ENCODE measurements at places on chromosomes 7 and 10. TPM values are rescaled to one million over a fixed set of nuclear protein-coding genes. Genes with fewer than 3 reads are reported as not detected.
A peak's percentile ranks its signal among the peaks of the same experiment; 100 is the strongest.

DNA sequence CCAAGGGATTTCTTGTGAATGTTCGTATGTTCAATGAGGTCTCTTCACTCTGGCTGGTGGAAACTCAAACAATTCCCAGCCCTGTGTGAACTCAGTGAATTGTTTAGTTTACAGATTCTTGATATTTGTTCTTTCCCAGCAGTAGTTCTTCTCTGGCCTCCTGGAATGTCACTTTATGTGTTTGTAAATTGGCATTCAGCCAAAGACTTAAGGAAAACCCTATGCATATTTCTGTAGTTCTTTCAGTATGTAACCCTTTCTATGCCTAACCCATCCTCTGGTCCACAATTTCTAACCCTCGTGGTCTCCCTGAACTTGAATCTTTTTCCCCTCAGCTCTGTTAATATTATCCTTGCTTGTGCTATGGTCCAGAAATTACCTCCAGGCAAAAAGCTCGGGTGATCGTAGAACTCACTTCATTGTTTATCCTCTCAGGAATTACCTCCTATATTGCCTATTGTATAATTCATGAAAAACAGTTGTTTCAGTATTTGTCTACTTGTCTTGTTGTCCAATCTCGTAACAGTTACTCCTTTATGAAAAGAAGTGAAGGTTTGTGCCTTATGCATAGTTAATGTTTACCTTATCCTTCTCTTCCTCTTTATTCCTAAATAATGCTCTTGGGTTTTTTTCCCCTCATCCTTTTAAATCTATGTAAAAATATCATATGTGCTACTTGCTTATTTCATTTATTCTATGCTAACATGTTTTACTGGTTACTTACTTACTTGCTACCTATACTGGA is 23.7 kb upstream of the AGR3 start:
- H3K36me3 ChIP-seq, result no peaks in the 10 kb centered on the region
- H3K27me3 ChIP-seq, result peaks cover 13% of the 10 kb centered on the region
- H3K4me1 ChIP-seq, result no peaks in the 10 kb centered on the region
- H3K4me3 ChIP-seq, result no peak overlapping the region
- H3K27ac ChIP-seq, result no peak overlapping the region

DNA sequence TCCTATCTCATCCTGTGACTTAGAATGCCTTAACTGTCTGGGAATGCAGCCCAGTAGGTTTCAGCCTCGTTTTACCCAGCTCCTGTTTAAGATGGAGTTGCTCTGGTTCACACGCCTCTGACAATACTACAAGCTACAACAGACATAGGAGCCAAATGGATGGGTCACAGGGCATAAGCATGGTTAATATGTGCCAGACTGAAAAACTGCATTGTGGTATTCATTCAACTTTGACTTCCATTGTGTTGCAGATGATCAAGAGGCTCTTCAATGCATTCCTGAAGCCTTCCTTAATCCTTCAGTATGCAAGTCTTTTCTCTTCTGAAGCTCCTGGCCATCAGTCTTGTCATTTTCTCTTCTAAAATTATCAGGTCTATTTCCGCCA is 20.3 kb upstream of the RNF32 start:
- H3K27ac ChIP-seq, result no peak overlapping the region
- H3K27me3 ChIP-seq, result peaks cover 47% of the 10 kb centered on the region
- no peak for DNase-seq
- H3K4me3 ChIP-seq, result no peak overlapping the region
- H3K4me1 ChIP-seq, result peaks cover 20% of the 10 kb centered on the region

DNA sequence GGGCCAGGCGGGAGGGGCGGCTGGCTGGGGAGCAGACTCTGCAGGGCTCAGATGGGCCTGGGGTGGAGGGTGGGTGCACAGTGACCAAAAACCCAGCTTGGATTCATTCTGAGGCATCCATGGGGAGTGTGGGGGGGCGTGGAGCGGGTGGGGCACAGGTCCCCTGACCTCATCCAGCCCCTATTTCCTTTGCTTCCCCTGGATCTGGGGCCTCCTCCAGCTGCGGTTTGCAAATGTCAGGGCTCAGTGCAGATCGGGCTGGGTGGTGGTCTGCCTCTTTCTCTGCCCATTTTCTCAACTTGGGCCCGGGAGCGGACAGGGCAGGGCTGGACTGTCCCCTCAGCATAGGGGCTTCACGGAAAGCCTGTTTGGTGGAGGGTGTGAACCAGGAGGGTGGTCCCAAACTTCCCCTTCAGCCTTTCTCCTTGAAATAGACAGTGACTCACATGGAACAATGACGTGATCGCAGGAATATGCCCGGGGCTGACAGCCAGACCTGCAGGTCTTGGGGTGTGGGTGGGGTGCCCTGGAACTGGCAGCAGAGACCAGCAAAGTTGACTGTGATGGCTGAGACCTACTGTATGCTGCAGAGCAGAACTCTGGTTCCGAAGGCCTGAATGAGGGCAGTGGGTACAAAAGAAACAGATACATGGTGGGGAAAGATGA is 72.9 kb upstream of the PODXL start:
- H3K36me3 ChIP-seq, result no peaks in the 10 kb centered on the region
- H3K27ac ChIP-seq, result no peak overlapping the region
- no peaks in the 10 kb centered on the region for H3K4me1 ChIP-seq
- no peak for DNase-seq

The PNLIPRP2 gene
- not detected for total RNA-seq

GRCh38 chr10:19658131-19658530 is 158.1 kb upstream of the PLXDC2 start:
- no peak overlapping the region for H3K27ac ChIP-seq
- DNase-seq, result no peak
- no peaks in the 10 kb centered on the region for H3K36me3 ChIP-seq
- no peaks in the 10 kb centered on the region for H3K27me3 ChIP-seq

DNA sequence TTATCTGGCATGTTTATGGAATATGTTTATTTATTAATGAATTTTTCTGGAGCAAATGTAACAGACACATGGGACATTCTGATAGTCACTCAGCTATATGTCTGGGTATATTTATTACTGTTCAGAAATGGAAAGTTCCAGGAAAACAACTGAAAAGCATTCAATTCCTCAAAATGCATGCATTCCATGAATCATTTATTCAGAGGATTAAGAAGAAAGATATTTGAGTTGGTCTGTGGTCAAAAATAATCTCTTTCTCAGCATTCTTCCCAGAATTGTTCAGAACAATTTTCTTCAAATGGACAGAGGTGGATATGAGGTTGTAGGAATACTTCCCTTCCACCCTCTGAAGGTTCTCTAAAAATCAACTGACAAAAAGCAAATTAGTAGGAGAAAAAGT is 97.6 kb upstream of the ITGB1 start:
- DNase-seq, result no peak
- H3K4me1 ChIP-seq, result no peaks in the 10 kb centered on the region
- H3K27me3 ChIP-seq, result peaks cover 10% of the 10 kb centered on the region
- H3K27ac ChIP-seq, result no peak overlapping the region
- no peak overlapping the region for H3K4me3 ChIP-seq

DNA sequence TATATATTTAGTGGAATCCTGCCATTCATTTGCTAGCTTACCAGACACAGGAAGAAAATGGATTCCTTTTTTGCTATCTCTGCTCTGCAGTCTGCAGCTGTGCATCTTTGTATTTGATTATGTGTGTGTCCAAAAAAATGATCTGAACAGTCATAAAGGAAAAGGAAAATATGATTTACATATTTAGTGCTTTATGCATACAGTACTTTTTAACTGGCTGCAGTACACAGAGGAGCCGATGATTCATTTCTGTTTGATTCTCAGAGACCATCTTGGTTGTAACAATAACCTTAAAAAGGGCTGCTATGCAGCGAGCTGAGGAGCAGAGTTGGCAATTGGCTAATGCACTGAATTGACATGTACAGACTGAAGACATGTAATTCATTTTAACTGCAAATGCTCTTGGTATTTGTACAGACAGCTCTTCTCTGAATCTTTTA is 151.3 kb upstream of the FZD1 start:
- DNase-seq, result no peak
- H3K36me3 ChIP-seq, result no peaks in the 10 kb centered on the region
- H3K27me3 ChIP-seq, result no peaks in the 10 kb centered on the region
- no peak overlapping the region for H3K4me3 ChIP-seq

GRCh38 chr7:16318463-16318862 is 102.9 kb downstream of the CRPPA start:
- H3K27ac ChIP-seq, result no peak overlapping the region
- H3K4me3 ChIP-seq, result no peak overlapping the region

DNA sequence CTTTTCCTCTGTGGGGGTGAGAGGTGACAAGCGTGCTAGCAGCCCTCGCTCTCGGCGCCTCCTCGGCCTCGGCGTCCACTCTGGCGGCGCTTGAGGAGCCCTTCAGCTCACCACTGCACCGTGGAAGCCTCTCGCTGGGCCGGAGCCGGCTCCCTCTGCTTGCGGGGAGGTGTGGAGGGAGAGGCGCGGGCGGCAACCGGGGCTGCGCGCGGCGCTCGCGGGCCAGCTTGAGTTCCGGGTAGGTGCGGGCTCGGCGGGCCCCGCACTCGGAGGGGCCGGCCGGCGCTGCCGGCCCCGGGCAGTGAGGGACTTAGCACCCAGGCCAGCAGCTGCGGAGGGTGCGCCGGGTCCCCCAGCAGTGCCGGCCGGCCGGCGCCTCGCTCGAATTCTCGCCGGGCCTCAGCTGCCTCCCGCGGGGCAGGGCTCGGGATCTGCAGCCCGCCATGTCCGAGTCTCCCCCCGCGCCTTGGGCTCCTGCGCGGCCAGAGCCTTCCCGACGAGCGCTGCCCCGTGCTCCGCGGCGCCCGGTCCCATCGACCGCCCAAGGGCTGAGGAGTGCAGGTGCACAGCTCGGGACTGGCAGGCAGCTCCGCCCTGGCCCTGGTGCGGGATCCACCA is 352.8 kb upstream of the PODXL start:
- H3K27ac ChIP-seq, result no peak overlapping the region
- H3K36me3 ChIP-seq, result no peaks in the 10 kb centered on the region
- H3K4me1 ChIP-seq, result no peaks in the 10 kb centered on the region
- H3K4me3 ChIP-seq, result no peak overlapping the region
- H3K27me3 ChIP-seq, result peaks cover 22% of the 10 kb centered on the region

- no peaks in the 10 kb centered on the region for H3K4me1 ChIP-seq
- DNase-seq, result no peak
- H3K27me3 ChIP-seq, result no peaks in the 10 kb centered on the region
- no peak overlapping the region for H3K4me3 ChIP-seq
Measured at GRCh38 chr7:125780153-125780552, 850.5 kb upstream of the POT1 start.

DNA sequence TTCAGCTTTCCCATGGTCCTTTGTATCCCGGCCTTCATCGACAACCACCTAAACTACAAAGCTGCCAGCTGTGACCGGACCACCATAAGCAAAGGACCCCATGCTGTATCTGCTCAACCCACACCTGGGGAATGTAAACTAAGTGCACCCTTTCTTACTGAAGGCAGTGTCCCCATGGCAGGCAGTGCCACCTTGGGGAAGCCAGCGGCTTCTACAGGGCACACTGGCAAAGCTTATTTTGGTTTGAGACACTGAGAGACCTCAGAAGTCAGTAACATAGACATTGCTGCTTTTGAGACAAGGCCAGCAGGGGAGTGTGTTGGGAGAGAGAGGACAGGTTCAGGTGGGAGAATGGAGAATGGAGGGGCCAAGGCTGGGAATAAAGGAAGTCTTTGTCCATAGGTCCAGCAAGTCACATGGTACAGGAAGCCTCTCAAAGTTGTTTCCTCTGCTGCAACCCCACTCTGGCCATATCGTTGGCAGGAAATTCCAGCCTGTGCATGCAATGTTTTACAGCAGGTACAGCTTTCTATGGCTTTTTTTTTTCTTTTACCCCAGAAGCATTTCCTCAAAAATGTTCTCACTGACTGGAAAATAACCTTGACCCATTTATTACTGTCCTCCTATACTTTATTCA is 85.9 kb upstream of the NPVF start:
- H3K27ac ChIP-seq, result no peak overlapping the region
- H3K27me3 ChIP-seq, result peaks cover 2% of the 10 kb centered on the region
- no peaks in the 10 kb centered on the region for H3K36me3 ChIP-seq
- DNase-seq, result no peak

The AGR2 gene
- total RNA-seq, result not detected

GRCh38 chr7:90749774-90750173 is 153.7 kb downstream of the CDK14 start:
- no peak for DNase-seq
- H3K36me3 ChIP-seq, result no peaks in the 10 kb centered on the region
- H3K27ac ChIP-seq, result no peak overlapping the region
- H3K4me3 ChIP-seq, result no peak overlapping the region

DNA sequence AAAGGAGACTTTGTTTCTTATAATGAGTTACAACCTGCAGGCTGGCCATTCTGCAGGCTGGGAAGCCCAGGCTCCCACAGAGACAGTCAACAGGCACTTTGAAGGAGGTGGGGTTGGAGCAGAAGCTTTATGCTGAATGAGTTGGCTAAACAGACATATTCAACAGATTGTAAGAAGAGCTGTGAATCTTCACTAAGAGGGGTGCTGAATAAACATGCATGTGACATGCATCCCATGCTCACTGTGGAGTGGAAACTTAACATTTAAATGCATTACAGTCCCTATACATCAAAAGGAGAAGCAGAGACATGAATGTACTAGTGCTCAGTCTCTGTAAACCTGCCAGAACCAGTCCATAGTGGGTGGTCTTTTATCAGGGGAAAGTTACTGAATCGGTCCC is 1.4 kb upstream of the CFAP69 start:
- no peak for DNase-seq
- H3K4me3 ChIP-seq, result peak overlapping the region; percentile 15

The AMPH gene
- not detected for total RNA-seq

DNA sequence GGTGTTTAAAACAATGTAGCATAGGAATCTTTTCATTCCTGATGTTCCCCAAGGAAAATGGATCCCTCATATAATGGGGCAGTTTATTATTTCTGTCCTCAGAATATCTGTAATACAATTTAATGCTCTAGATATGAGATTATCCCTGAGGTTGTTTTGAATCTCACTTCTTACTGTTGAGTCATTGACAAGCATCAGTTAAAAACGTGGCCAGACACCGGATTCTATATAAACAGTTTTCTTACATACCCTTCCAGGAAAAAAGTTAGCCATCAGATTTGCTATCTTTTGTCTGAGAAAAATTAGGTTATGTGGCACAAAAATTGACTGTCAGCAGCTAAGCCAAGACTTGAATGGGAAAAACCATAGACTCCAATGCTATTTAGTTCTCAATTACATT is 539.8 kb upstream of the CELF2 start:
- DNase-seq, result no peak
- no peak overlapping the region for H3K27ac ChIP-seq
- no peak overlapping the region for H3K4me3 ChIP-seq
- no peaks in the 10 kb centered on the region for H3K4me1 ChIP-seq
- peaks cover 2% of the 10 kb centered on the region for H3K27me3 ChIP-seq

- no peaks in the 10 kb centered on the region for H3K4me1 ChIP-seq
- H3K27ac ChIP-seq, result no peak overlapping the region
- DNase-seq, result no peak
- H3K27me3 ChIP-seq, result peaks cover 9% of the 10 kb centered on the region
- H3K4me3 ChIP-seq, result no peak overlapping the region
Measured at GRCh38 chr10:75286901-75287300, 51.1 kb upstream of the COMTD1 start.

GRCh38 chr10:35006836-35007235 is 83.3 kb downstream of the CUL2 start:
- H3K4me1 ChIP-seq, result peaks cover 4% of the 10 kb centered on the region
- H3K4me3 ChIP-seq, result no peak overlapping the region
- peaks cover 11% of the 10 kb centered on the region for H3K36me3 ChIP-seq
- DNase-seq, result no peak
